ENCODE measurements at places on chromosomes 16 and 17. TPM values are rescaled to one million over a fixed set of nuclear protein-coding genes. Genes with fewer than 3 reads are reported as not detected.

DNA sequence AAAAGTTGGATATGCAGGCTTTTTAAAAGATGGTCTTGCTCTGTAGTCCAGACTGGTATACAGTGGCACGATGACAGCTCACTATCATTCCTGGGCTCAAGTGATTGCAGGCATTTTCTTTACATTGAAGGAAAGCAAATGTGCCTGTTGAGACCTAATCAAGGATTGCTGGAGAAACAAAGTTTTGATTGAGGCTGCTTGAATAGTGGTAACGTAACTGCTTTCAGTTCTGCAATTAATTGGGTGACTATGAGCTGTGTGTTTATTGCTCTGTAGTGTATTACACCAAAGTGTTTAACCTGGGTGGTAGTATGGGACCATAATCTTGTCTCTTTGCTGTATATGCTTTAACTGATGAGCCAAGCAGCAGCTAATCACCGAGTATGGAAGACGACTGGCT lies 2.3 kb downstream of the UBB start:
- no peak for DNase-seq

GRCh38 chr16:9966569-9967157 lies 215.6 kb downstream of the GRIN2A start:
- DNase-seq = peak; percentile 12

DNA sequence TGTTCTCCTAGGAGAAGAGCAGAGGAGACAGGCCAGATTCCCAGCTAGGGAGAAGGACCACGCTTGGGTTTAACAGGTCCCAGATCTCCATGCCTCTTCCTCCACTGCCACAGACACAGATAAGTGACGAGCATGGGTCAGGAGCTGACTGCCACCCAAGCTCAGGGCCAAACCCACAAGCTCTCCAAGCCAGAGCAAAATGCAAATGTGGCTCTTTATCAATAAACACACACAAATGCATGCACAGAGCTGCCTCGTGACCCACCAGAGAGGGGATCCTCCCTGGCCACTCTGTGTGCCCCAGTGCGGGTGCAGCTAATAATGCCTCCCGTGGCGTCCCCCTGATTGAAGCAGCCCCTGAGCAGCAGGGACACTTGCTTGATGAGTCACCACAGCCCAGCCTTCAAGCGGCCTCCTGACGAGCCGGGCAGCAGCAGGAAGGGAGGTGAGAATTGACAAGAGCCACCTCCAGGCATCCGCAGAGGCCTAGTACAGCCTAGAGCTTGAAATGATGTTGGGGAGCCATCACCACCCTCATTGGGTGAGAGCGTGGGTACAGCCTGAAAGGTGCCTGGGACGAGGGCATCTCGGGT lies 143.9 kb downstream of the CCDC182 start:
- peak; percentile 36 for DNase-seq

GRCh38 chr17:13212860-13213259 lies 195.0 kb upstream of the ELAC2 start:
- no peak for DNase-seq

DNA sequence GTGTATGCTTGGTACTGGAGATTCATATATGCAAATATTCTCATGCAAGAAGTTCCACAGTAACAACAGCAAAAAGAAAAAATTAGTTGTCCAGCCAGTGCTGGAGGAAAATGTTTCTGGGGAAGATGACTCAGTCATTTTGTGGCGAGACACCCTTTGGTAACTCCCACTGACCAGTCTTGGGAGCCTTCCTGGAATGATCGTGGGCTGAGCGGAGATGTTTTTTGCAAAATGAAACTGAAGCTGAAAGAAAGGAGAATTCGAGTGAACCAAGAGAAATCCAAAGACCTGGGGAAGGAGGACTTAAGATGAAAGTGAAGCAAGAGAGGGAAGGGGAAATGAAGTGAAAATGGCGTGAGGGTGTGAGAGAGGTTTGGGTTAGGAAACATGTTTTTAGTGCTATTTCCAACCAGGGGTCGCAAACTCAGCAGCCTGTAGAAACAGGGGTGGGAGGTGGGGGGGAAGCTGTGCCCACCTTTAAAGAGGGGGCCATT lies 5.2 kb downstream of the ITPRIPL2 start:
- DNase-seq = no peak

DNA sequence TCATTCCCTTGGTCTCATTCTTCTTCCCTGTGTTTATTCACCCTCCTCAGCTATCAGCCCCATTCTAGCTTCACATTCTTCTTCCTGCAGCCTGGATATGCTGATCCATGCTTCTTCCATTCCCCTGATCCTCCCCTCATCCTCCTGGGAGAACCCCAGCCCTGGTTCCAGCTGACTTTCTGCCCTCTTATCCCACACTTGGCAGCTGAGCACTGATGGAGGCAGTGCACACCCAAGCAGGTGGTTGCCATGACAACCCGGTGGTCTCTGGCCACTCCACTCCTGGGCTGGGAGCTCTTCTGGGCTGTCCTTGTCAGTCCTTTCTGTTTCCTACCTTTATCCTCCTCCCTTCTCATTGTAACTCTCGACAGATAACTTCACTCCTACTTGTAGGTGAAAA lies 16.7 kb upstream of the TUBG2 start:
- no peak for DNase-seq

DNA sequence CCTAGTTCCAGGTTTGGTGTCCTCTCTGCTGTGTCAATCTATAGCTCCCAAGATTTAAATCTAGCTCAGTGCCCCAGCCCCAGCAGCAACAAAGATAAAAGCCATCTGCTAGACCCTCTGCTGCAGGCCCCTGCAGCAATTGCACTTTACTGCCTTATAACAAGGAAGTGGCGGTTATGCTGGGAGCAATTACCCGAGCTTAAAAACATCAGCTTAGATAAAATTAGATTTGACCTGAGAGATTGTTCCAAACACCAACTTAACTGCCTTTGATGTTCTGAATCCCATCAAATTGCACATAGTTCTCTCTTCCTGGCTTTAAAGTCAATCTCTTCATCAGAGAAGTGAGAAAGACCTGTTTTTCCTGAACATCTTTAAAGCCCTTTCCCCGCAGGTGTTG lies 62.4 kb upstream of the SHISA6 start:
- DNase-seq = no peak

DNA sequence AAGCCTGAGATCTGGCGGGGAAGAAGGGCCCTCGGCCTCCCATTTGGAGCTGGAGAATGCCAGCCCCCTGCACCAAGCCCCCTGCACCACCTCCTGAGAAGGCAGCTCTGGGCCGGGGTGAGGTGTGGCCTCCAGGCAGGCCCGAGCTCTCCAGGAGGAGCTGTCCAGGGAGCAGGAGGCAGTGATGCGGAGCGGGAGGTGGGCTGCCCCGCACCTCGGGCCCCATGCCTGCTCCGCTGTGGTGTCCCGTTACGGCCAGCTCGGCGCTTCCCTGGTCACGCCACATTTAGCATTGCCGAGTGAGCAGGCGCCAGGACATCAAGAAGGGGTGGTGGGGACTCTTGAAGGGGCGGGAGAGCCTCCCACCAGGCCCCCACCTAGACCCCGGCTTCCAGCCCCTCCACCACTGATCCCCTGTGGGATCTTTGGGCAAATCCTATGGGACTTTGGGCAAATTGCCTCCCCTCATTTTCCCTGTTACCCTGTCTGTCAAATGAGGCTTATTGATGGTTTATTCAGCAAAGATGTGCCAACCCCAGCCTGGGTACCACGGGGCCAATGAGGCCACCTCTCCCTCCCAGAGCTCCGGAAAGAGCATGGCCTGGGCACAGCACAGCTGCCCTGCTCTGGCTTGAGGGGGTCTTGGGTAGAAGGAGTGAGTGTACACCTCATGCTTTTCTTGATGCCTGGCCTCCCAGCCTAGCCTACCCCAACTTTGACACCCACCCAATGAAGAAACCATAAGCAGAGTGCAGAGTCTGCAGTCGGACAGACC lies 15.3 kb downstream of the FOXN1 start:
- DNase-seq = no peak

DNA sequence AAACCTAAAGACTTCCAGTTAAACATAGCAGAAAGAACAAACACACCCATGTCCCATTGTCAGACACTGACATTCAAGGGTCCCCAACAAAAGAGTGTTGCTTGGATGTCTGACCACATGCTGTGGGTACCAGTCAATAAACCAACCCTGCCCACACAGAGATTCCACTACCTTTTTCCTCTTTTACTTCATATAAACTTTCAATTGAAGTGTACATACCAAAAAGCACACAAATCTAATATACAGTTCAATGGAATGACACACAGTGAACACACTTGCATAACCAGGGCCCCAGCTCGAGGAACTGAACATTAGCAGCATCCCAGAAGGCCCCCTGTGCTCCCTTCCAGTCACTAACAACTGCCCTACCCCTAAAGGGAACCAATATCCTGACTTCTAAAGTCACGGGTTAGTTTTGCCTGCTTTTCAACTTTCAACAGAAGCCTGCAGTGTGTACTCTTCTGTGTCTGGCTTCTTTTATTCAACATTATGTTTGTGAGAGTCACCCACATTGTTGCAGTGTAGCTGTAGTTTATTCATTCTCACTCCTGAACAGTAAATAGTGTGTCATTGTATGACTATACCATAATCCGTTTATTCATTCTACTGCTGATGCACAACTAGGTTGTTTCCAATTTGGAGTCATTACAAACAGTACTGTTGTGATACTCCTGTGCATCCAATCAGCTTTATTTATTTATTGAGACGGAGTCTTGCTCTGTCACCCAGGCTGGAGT lies 18.0 kb downstream of the CFDP1 start:
- no peak for DNase-seq

DNA sequence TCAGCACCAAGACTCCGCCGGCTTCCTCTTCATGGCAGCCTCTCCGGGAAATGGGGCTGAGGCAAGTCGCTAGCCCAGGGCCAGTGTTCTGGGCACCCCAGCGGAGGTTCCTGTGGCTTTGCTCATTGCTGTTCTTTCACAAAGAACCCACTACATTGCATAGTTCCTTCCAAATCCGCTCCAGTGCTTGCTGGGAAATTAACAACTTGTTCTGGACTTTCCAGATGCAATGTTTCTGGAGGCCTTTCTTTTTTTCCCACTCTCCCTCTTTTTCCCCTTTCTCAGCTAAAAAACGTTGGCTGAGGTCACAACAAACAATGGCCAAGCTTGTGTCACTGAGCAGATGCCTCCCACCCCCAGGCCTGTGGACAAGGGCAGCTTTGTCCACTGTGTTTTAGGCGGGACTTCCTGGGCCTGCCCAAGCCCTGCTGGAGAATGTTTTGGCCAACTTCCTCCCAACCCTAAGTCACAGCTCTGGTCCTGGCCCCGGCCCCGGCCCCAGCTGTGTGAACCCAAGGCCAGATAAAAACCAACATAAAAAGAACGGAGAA lies 131.5 kb upstream of the RCVRN start:
- DNase-seq = no peak

GRCh38 chr17:61411261-61412142 lies 11.9 kb downstream of the TBX2 start:
- DNase-seq = peak; percentile 42

GRCh38 chr17:45077643-45078042 lies 16.5 kb downstream of the NMT1 start:
- DNase-seq = no peak

DNA sequence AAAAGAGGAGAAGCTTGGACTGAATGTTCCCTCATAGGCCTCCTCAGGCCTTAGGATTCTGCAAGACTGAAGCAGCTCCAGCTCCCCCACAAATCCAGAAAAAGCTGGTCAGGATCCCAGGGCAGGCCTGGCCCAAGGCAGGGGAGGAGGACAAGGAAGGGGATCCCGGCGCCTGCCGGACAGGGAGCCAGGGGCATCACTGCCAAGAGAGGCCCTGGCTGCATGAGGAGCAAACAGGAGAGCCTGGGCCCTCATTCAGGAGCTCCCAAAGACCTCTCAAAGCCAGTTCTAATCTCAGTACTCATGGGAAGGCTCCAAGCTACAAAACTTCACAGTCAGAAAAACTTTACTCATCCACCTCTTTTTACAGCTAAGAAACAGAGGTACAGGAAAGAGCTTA lies 67.3 kb downstream of the ZNF423 start:
- DNase-seq = no peak

GRCh38 chr17:31130286-31131224 lies 35.8 kb downstream of the NF1 start:
- DNase-seq = no peak

DNA sequence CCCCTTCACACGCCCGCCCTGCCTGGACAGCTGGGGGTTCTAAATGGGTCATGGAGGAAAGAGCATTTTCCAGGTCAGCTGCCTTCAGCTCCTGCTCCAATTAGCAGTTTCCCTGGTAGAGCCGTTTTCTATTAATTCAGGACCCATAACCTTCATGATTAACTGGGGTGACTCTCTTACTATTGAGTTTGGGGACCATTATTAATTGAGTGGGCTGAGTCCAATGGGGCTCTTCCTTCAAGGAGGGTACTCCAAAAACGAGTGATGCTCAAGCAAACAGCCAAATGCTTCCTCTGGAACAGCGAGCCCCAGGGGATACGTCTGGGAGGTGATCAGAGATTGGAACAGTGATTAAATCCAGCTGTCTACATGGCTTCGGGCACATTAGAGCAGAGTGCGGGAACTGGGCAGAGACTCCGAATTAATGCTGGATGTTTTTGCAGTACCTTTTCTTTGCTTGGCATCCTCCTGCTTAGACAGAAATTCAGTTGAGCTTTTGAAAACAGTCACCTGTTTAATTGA lies 68.1 kb upstream of the CACNG3 start:
- no peak for DNase-seq

GRCh38 chr16:2900526-2901075 lies 11.1 kb upstream of the FLYWCH1 start:
- DNase-seq = no peak

DNA sequence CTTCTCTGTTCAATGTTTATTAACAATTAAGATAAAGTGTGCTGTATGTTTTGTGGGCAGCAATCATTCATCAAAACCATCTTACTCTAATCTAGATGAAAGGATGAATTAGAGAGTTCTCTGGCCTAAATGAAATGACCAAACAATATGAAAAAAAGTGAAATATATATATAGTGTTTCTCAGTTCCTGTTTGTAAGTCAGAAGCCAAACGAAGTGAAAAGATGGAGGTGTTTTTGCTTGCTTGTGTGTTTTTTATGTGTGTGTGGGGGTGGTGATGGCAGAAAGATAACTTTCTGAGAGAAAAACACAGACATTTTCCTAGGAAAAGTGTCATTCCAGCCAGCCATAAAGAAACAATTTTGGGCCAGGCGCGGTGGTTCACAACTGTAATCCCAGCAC lies 138.6 kb downstream of the CDH8 start:
- no peak for DNase-seq

GRCh38 chr17:65340401-65340800 lies 203.2 kb downstream of the RGS9 start:
- no peak for DNase-seq

DNA sequence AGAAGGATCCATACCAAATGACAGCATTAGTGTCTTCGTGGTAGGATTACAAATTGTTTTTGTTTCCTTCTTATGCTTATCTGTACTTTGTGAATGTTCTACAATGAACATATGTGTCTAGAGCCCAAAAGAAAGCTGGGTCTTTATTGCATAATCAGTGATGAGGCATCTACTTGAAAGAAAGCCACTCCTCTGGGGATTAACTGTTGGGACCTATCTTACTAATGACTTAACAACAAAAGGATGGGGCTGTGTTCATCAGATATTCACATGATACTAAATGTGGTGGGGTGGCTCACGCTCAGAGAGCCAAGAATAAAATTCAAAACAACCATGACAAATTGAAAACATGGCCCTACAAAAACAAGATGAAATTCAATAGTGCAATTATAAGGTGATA lies 160.2 kb downstream of the RGS9 start:
- no peak for DNase-seq

The LGALS9B gene
- total RNA-seq = not detected

The KRTAP2-1 gene
- not detected for total RNA-seq

The RDM1 gene
- total RNA-seq = 21.6 TPM

The SPN gene
- 51.9 TPM for total RNA-seq
